GM23248 (cell line): ENCODE measurements at places on chromosomes 5 and 9.

- DNase-seq, result peak; percentile 35
Measured at GRCh38 chr5:34817558-34818351, 21.2 kb upstream of the TTC23L start.

DNA sequence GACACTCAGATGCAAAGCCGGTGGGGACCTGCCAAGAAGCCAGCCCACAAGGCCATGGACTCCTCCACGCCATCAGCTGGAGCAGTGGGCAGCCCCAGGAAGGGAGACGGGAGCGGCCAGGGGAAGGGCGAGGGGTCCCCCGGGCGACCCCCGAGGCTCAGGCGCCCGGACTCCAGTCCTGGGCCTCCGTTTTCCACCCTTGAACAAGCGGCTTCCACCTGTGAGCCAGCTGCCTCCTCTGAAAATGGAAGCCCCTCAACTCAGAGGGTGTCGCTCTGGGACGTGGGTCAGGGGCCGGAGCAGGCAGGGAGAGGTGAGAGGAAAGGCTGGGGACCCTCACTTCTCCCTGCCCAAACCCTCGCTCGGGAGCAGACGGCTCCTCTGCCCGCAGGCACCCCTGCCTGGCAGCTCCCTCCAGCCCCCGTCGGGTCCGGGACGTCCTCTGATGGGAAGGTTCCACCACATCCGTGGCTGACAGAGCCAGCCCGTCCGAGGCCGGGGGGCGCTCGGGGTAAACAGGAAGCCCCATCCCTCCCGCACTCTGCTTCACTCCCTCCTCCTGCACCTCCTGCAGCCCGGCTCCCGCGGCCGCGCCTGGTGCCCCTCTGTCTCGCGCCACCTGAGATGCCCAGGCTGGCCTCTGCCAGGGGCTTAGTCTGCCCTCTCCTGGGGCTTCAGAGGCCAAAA, 3.7 kb upstream of the EGFL7 start:
- DNase-seq, result no peak

GRCh38 chr9:133684121-133684935, 48.2 kb downstream of the DBH start:
- DNase-seq, result no peak

DNA sequence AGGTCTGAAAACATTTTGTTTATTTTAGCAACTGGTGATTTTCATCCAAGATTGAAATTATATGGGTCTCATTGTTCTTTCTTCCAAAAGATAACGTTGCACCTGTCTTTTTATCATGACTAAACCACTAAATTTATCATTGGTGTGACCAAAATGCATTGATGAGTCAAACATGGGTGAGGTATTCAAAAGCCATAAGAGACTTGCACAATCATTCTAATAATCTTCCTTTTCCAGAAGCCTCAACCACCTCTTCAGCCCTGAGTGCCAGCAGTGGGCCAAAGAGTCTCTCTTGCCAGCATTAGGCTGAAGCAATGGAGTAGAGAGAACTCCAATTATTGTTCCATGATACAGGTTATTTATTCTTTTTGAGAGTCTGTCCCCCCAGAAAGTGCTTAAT, 198.9 kb downstream of the LURAP1L start:
- peak; percentile 14 for DNase-seq

DNA sequence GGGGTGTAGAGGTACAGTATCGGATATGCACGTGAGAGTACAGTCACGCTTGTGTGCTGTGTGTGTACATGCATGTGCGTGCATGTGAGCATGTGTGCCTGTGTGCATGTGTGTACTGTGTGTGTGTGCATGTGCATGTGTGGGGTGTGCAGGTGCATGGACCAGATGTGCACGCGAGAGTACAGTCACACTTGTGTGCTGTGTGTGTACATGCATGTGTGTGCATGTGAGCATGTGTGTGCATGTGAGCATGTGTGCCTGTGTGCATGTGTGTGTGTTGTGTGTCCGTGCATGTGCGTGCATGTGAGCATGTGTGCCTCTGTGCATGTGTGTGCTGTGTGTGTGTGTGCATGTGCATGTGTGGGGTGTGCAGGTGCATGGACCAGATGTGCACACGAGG, 10.3 kb downstream of the SLC6A19 start:
- DNase-seq, result no peak

GRCh38 chr9:134285215-134285845, 40.9 kb upstream of the RXRA start:
- DNase-seq, result no peak

- DNase-seq, result no peak
Measured at GRCh38 chr5:80975065-80975464, 14.9 kb downstream of the RASGRF2 start.

DNA sequence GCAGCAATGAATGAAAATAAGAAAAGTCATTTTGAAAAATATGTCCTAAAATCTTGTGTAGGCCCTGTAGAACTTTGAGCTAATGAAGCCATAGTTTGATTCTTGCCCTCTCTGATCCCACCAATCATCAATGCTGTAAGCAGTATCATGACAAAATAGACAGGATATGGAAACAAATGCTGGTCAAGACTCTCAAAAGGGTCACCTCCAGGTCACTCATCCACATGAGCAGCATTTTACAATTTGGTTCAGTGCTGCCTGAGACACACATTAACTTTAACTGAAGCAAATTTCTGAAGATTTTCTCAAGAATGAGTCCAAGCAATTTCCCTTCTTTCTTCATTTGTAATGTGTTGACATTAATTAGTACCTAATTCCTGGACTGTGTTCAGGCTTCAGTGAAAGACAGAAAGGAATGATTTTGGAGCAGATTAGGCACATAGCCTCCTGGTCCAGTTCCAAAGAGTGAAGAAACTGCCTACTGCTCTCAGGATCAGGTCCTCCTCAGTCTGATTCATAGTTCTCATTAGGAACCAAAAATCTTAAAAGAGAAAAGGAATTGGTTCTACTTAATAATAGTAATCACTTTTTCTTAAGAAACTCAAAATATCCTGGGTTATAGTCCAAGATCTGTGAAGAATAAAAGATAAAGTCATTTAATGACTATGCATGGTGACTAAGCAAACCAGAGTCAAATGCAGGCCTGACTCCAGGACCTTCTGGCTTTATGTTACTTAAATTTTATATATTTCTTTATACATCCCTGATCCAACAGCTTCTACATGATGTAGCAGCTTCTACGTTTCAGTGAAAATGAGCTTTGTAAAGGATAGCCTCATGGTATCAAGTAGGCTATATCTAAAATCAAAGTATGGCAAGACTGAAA, 192.1 kb upstream of the RGMB start:
- DNase-seq, result peak; percentile 80

GRCh38 chr9:5553211-5553610, 42.9 kb downstream of the PDCD1LG2 start:
- DNase-seq, result peak; percentile 36

GRCh38 chr5:31935496-31936369, 238.4 kb downstream of the GOLPH3 start:
- DNase-seq, result peak; percentile 10

DNA sequence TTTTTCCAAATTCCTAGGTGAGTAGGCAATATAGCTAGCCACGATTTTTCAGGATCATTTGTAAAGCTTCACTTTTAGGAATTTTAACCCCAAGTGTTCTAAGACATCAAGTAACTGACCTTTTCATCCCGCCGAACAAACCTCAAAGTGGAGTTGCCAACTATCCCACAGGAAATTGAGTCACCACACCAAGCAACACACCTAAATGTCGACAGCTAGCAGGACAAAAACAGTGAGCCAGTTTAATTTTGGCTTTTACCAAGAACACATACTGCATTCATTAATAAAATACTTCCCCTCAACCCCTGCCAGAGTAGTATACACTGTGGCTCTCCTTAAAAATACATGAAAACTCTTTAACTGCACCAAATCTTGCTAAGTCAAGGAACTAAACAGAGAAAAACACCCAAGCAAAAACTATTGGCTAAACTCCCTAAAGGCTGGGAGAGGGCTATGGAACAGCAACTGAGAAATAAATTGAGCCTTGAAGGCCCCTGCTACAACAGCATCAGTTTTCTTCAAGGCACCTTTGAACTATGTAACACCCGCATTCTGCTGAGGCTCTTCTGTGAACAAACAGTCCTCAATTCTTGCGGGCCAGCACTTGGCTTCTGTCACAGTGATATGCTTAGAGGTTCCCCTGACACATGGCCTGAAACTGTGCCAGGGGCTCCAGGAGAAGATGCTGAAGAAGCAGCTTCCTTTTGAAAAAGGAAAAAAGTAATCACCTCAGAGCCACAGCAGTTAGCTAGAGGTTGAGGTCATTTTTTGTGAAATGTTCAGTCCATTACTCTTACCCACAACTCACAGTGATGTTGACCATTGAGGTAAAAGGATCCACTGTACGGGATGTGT, 459.6 kb downstream of the RAB3C start:
- peak; percentile 70 for DNase-seq

- no peak for DNase-seq
Measured at GRCh38 chr5:176178789-176179188, 59.4 kb upstream of the SIMC1 start.

- DNase-seq, result no peak
Measured at GRCh38 chr5:178540526-178540925, 49.7 kb downstream of the COL23A1 start.

DNA sequence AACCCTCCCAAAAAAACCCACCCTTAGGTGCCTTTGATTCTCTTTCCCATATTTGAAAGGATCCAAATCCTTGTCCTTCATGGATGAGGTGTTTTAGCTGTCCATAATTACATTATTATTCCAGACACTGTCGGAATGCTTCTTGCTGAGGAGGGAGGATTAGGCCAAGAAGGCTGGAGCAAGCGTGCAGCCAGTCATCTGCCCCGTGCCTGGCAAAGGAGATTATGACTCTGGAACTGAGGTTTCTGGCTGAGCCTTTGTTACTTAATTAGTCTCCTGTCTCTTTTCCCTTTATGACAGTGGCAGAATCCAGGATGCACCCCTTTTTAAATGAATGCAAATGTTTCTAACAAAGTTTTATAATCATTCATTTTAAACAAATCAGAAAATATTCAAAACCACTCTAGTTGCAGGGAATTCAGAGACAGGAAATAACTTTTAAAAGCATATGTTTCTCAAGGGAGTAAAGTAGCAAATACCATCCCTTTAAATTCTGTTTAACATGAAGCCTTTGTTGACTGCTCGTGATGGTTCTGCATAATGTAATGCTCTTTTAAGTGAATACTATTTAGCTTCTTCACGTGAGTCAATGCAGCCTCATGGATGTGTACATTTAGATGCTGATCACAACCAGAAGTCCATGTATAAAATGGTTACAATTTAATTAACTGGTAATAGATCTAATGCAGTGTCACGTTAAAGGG, 69.8 kb downstream of the GALNT10 start:
- peak; percentile 75 for DNase-seq

- peak; percentile 93 for DNase-seq
Measured at GRCh38 chr5:120139039-120139438, 325.1 kb upstream of the PRR16 start.

GRCh38 chr5:138230981-138231589, 18.0 kb upstream of the CDC23 start:
- DNase-seq, result peak; percentile 59

DNA sequence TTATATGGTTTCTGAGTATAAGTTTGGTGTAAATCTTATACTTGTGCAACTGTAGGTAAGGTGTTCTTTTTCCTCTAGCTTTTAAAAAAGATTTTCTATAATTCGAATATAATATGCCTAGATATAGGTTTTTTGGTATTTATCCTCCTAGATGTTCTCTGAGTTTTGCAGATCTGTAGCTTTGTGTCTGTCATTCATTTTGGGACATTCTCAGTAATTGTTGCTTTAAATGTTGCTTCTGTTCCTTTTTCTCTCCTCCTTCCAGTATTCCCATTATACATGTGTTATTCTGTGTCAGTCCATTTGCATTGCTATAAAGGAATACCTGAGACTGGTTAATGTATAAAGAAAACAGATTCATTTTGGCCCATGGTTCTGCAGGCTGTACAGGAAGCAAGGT, 33.7 kb downstream of the LURAP1L start:
- no peak for DNase-seq

- no peak for DNase-seq
Measured at GRCh38 chr9:13896047-13896446, 417.9 kb downstream of the NFIB start.

DNA sequence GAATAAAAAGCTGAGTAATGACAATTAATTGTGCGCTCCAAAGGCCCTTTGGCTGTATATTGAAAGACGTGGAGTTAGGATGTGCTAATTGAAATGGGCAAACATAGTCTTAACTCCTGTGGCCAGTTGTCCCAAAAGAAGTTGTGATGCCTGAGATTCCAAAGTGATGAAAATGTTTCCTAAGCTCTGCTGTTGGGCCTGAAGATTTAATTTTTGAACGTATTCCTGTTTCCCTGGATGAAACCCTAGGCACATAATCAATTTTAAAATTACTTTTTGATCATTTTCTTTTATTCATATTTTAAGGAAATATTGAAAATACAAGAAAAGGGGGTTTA, 87.9 kb downstream of the PRDM6 start:
- DNase-seq, result peak; percentile 59

GRCh38 chr5:90709323-90710155, 150.9 kb downstream of the ADGRV1 start:
- peak; percentile 63 for DNase-seq

DNA sequence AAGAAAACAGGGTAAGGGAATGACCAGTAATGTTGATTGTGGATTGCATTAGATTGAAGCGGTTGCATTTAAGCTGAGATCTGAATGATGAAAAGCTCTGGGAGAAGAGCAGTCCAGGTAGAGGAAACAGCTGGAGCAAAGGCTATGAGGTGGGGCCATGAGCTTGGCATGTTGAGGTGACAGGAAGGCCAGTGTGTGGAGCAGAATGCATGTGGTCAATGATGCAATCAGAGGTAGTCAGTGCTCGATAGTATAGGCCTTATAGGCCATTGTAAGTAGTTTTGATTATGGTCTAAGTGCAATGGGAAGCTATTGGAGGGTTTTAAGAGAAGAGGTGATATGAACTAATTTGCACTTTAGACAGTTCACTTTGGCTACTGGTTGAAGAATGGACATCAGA, 270.4 kb downstream of the ARHGAP26 start:
- no peak for DNase-seq

DNA sequence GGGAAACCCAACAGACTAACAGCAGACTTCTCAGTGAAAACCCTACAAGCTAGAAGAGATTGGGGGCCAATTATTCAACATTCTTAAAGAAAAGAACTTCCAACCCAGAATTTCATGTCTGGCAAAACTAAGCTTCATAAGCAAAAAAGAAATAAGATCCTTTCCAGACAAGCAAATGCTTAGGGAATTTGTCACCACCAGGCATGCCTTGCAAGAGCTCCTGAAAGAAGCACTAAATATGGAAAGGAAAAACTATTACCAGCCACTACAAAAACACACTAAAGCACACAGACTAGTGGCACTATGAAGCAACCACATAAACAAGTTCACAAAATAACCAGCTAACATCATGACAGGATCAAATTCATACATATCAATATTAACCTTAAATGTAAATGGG, 131.1 kb downstream of the OR2K2 start:
- DNase-seq, result peak; percentile 11

GRCh38 chr5:33235304-33235703, 205.5 kb upstream of the TARS1 start:
- DNase-seq, result no peak

DNA sequence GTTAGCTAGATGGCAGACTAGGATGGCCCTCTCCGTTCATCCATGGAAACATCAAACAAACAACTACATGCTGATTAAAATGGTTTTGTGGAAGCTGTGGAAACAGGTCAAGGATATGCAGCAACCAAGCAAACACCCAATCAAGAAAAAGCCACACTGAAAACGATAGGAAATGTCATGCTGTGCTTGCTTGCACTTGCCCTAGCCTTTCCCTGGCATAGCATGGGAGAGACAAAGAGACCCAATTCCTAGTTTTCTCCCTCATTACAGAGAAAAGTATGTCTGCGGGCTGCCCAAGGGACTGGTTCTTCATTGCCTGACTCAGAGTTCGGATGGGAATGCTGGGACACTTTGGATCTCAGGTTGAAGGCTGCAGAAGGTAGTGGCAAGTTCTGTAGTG, 98.7 kb downstream of the FANCC start:
- no peak for DNase-seq

- DNase-seq, result no peak
Measured at GRCh38 chr9:124284237-124284831, 26.6 kb downstream of the NEK6 start.
